Suprapubic skin (tissue), 4 donors: ENCODE measurements at places on chromosomes 1 and 21.

DNA sequence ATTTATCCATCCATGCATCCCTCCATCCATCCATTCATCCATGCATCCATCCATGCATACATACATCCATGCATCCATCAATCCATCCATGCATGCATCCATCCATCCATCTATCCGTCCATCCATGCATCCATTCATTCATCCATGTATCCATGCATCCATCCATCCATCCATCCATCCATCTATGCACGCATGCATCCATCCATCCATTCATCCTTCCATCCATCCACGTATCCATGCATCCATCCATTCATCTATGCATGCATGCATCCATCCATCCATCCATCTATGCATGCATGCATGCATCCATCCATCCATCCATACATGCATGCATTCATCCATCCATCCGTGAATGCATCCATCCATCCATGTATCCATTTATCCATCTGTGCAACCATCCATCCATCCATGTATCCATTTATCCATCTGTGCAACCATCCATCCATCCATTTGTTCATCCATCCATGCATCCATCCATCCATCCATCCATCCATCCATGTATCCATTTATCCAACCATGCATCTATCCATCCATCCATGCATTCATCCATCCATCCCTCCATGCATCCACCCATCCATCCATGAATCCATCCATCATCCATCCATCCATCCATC lies 30.3 kb upstream of the TINAGL1 start:
- no peak for DNase-seq

DNA sequence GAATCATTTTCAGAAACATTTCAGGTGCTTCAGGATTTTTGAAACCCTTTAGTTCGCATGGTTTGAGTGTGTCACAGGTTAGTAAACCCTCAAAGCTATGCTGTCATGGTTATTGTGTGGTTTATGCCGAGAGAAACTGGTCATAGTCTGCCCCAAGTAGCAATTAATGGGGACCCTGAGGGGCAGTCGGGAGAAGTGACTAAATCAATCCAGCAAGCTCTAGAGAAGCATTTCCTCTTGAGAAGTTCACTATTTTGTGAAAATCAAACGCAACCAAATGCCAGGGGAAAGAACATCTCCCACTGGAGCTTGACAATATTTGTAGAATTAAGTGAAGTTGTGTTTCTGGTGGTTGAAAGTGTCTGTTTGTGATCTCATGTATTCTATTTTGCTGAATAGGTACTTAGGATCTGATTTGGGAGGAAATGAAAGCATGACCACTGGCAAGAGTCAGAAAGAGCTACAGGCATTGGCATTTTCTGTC lies 63.0 kb upstream of the BACH1 start:
- no peak for DNase-seq

- DNase-seq, result no peak
These were observed 21.9 kb upstream of the RGSL1 start for GRCh38 chr1:182428043-182428442.

- DNase-seq, result no peak
These were observed 54.8 kb downstream of the EPRS1 start for GRCh38 chr1:219991511-219991810.

GRCh38 chr21:39386194-39386593 lies 37.3 kb upstream of the HMGN1 start:
- DNase-seq, result peak; percentile 70

GRCh38 chr1:236615399-236616148 lies 11.3 kb upstream of the HEATR1 start:
- DNase-seq, result no peak

GRCh38 chr1:7482772-7483495 lies 288.2 kb upstream of the VAMP3 start:
- DNase-seq, result no peak

DNA sequence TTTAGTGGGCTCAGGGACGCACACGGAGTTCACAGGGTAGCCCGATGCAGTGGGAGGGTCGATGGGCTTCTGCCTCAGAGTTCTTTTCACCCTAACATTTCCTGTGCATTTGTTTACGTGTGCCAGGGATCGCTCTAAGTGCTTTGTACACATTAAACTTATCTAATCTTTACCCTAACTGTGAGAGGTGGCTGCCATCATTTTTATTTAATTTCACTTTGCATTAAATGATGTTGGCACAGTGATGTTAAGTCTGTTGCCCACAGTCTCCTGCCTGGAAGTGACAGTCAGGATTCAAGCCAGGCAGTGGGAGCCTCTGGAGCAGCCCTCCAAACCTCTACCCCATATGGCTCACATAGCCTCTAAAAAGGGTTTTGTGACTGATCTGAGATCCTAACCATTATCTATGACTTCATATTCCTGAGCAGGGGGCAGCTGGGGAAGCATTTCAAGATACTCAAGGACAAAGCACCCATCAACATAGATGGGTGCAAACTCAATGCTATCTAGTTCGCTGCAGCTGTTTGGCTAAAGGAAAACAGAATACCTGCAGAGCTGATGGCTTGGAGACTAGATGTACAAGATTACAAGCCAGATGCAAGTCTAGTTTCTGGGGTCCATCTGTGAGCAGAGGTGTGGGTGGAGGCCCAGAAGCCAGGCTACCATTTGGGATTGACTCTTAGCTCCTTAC lies 303.8 kb downstream of the DISC1 start:
- DNase-seq, result no peak

- no peak for DNase-seq
These were observed 194.0 kb upstream of the SGIP1 start for GRCh38 chr1:66339944-66340343.

DNA sequence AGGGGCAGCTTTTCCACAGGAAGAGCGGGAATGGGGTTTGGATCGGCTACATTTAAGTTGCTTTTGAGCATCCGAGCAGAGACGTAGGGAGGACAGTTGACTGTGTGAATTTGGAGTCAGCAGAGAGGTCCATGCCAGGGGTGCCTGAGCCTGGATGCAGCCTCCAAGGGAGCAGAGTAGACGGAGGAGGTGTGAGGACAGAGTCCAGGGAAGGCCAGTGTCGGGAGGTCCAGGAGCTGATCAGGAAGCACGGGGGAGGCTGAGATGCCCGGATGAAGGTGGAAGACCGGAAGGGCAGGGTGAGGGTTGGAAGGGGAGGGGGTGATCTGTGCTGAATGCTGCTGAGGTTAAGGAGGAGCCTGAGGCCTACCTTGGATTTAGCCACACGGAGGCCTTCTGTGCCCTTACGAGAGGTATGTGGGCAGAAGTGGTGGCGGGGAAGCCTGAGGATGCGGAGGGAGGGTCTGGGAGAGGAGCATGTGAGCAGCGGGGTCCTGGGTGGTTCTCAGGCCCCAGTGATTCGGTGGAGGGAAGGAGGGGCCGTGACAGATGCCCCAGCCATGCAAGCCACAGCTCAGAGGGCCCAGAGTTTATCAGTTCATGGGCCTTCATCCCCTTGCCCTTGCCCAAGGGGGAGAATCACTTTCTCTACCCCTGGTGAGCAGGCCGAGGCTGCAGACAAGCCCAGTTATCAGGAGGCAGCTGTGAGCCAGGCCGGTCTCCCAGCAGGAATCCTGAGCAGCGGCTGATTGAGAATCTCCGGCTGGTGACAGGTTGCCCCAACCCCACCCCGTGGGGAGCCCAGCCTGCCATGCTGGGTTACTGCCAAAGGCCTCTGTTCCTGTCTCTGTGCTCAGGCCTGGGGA lies 54.0 kb upstream of the ACTL8 start:
- no peak for DNase-seq

DNA sequence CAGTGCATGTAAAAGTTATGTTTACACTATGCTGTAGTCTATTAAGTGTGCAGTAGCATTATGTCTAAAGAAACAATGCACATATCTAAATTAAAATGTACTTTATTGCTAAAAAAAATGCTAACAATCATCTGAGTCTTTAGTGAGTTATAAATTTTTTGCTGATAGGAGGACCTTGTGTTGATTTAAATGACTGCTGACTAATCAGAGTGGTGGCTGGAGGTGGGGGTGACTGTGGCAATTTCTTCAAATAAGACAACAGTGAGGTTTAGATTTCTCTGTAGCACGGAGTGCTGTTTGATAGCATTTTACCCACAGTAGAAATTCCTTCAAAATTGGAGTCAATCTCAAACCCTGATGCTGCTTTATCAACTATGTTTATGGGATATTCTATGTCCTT lies 37.0 kb downstream of the HS2ST1 start:
- DNase-seq, result no peak

- peak; percentile 11 for DNase-seq
These were observed 467.4 kb upstream of the VAMP3 start for GRCh38 chr1:7303554-7304317.

- DNase-seq, result no peak
These were observed 3.5 kb upstream of the KRTAP27-1 start for GRCh38 chr21:30340714-30341573.

DNA sequence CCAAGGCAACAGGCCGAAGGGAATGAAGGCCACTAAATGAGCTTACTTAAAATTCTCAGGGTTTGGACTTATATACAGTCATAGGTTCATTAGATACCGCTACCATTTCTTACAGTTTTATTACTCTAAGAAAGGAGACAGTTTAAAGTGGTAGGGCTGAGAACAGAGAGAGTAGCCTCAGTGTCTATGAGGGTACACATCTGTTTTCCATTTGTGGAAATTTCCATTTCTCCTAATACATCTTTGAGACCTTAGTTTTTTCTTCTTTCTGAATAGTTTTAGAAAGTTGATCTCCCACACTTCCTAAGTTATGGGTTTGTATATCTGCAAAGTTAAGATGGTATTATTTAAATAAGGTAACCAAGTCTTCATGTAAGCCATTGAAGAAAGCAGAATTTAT lies 1279.1 kb downstream of the NCAM2 start:
- no peak for DNase-seq

DNA sequence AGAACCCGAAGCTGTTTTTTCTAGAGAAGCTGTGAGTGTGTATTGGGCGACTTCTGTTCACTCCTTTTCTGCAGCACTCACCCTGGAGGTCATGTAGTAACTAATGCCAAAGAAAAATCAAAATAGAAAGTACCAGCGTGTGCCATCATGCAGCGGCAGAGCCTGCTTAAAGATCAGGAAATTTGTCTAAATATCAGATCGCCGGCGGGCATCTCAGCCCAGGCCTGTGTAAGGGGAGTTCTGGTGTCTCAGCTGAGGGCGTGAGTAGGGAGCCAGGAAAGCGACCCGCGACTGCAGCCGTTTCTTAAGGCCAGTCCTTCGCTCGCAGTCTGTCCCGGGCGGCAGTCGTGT lies 768 bp downstream of the EDARADD start:
- no peak for DNase-seq

DNA sequence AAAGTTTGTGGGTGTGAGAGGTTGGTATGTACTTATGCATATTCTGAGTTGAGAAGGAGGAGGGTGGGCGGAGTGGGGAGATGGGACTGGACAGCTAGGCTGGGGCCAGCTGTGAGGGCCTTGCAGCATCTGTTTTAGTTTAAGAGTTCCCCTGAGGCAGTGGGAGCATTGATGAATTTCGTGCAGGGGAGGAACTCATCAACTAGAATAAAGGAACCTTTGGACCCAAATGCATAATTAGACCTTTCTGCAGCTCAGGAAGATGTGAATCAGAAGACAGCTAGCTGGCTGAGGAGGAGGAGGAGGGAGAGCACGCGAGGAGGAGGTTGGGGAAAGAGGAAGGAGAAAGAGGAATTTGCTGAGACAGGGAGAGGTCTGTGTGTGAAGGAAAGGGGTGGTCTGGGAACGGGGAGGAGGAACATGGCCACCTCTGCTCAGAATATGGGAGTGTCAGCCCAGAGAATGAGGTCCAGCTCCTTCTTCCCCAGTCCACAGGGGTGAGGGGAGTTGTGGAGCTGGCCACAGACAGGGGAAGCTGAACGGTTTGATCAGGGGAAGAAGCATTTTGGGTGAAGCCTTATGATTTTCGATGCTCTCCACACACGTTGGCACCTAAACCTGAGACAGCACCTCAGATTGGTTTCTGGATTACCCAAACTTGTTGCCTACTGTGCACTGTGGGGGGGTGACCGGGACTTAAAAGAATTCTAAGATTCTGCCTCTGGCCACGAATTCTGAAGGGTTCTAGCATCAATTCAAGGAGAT lies 27.7 kb downstream of the MYOG start:
- no peak for DNase-seq

GRCh38 chr1:102252731-102253505 lies 256.2 kb upstream of the OLFM3 start:
- DNase-seq, result no peak

DNA sequence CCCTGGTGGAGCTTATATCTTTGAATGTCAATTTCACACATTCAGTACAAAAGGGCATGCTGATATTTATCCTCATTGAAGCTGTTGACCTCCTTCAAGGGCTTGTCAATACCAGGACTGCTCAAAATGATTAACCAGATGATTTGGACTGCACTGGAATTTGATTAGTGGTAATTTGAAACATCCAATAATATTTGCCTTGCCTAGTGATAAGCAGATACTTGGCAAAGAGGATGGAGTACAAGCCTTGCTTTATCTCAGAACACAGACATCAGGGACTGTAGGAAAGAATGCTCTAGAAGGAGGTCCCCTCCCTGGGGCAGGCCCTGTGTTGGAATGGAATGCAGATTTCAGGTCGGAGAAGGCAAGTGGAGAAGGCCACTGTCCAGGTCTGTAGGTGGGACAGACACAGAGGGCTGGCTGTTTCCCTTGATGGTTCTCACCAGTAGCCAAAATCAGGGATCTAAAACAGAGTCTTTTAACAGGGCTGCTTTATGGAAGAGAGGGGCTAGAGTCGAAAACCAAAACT lies 64.8 kb upstream of the ZNF648 start:
- no peak for DNase-seq

DNA sequence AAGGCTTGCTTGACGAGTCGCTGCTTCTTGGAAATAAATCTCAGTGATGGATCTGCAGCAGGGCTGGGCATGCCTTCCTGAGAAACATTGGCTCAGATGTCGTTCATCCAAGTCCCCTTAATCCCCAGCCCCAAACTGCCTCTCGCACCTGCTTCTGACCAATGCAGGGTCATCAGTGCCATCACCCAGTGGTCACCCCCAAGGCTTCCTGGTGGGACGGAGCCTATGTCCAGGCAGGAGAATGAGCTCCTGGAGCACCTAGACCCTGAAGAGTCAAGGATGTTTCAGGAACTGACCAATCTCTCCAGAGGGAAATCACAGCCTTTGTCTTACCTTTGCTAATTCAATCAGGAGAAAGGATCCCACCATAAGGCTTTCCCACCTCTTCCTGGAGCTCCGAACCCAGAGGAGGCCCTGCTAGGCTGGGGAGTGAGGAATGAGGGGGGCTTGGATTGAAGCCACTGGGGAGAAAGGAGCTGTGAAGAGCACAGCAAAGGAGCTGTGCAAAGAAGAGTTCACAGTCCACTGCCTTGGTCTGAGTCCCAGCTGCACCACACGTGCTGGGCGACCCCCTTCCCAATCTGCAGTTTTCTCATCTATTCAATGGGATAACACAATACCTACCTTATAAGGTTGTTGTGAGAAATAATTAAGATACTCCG lies 416.1 kb downstream of the NPHP4 start:
- DNase-seq, result no peak

DNA sequence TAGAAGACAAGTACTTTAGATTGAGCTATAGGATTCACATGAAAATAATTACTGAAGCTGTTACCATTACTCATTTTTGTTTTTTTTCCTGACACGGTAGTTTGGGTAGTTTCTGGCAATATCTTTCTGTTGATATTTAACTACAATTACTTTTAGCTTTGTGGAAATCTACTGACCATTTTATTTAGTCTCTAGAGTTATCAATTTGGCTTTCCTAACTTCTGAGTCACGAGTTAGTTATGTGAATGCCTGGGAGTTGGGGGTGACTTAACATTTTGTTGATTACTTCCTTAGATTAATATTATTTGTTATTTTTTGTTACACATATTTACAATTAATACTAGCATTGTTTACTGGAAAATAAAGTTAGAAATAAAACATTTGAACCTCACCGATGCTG lies 160.6 kb downstream of the HMCN1 start:
- DNase-seq, result no peak
